T follicular helper cell (primary cell): ENCODE measurements at places on chromosomes 6 and 20.

DNA sequence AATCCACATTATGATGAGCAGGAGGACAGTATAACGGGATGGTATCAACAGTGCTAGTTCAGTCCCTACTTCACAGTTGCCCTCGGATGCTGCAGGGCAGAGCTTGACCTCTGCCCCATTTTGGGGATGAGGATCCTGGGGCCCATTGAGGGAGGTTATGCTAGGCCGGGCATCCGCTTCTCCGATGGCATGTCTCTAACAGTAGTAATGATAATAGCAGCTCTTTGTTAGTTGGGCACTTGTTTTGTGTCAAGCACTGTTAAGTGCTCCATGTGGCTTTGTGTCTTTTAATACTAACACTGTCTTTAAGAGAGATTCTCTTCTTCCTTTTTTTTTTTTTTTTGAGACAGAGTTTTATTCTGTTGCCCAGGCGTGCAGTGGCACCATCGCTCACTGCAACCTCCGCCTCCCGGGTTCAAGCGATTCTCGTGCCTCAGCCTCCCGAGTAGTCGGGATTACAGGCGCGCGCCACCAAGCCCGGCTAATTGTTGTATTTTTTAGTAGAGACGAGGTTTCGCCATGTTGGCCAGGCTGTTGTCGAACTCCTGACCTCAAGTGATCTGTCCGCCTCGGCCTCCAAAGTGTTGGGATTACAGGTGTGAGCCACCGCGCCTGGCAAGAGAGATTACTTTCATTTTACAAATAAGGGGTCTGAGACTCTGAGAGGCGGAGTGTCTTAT is 1.1 kb downstream of the MAPRE1 start:
- no peak for DNase-seq

DNA sequence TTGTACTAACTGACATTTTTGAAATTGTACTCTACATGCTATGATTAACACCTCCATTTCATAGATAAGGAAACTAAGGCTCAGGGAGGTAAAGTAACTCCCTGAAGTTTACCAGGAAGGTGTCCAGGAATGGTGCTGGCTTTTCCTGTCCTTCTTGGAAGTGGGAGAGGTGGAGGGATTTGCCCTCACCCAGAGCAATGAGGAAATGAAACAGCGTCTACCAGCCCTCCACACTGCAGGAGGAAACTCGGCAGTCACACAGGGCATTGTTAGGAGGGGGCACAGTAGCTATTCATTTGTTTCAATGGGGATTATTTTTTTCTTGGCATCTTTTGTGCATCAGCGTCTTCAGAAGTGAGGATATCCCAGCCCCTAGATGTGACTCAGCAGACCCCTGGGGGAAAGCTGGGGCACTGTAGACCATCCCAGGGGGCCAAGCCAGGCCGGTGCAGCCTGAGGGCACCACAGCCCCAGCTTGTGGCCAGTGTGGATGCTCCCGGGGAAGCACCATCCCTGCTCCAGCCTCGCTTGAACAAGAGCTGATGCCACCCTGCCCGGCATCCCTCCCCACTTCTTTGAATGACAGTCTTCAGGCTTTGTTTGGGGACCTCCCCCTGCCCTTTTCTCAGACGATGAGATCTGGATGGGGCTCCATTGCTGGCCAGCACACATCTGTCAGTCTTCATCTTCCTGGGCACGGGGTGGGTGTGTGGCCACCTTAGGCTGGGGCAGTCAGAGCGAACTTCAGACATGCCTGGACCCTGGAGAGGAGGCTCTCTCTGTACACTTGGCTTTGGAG is 224.4 kb upstream of the PMEPA1 start:
- no peak for DNase-seq

- no peak for DNase-seq
These were observed 57.1 kb downstream of the GNAS start for GRCh38 chr20:58909585-58909984.

- no peak for DNase-seq
These were observed 30.1 kb upstream of the CSNK2A1 start for GRCh38 chr20:573414-574296.

GRCh38 chr6:23654745-23655144 is 471.3 kb upstream of the NRSN1 start:
- DNase-seq, result no peak

- DNase-seq, result no peak
These were observed 590 bp downstream of the RNF217 start for GRCh38 chr6:124962639-124963415.

DNA sequence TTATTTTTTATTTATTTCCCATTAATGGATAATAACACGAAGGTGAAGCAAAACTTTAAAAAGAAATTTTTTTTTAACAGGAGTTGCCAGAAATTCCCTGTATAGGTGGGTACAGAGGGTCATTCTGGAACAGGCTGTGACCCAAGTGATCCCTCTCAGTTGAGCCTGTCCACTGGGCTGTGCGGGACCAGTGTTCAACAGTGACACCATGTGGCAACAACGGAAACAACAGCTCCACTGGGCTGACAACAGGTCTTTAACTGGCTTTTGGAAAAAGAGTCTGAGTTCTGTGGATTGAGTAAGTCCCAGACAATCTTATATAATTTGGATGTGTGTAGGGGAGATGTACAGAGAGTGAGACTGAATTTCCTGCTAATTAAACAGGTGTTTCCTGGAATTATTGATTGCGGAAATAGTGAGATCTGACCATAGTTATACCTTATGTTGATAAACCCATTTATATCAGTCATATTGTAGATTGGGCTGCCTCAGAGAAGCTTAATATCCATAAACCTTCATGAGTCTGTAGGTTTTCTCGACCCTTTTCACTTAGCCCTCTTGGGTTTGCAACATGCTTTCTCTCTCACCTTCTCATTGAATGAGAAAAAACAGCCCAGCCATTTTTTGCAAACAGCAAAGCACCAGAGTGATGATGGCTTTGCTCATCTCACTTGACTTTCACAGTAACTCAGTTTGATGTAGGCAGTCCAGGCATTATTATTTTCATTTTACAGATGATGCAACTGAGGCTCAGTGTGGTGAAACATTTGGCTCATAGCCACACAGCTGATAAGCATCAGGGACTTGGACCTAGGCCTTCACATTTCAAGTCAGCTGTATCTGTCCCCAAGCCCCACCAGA is 17.5 kb downstream of the KIAA1755 start:
- no peak for DNase-seq

GRCh38 chr6:37083243-37084138 is 78.0 kb downstream of the FGD2 start:
- DNase-seq, result no peak

DNA sequence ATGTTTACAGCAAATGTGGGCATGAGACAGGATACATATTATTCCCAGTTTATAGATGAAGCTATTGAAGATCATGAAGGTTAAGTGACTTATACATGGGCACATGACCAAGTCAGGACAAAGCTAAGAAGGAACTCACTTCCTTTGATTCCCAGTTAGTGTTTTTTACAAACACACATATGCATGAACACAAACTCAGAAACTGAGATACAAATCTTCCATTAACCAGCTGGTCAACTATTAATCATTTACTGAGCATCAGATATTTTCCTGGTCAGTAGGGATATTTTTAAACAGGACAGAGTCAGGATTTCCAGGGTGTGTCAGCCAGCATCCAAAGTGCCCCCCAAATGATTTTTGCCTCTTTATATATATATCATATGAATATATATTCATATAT is 222.2 kb downstream of the OGFRL1 start:
- DNase-seq, result no peak

GRCh38 chr6:101614774-101615173 is 221.3 kb downstream of the GRIK2 start:
- no peak for DNase-seq

DNA sequence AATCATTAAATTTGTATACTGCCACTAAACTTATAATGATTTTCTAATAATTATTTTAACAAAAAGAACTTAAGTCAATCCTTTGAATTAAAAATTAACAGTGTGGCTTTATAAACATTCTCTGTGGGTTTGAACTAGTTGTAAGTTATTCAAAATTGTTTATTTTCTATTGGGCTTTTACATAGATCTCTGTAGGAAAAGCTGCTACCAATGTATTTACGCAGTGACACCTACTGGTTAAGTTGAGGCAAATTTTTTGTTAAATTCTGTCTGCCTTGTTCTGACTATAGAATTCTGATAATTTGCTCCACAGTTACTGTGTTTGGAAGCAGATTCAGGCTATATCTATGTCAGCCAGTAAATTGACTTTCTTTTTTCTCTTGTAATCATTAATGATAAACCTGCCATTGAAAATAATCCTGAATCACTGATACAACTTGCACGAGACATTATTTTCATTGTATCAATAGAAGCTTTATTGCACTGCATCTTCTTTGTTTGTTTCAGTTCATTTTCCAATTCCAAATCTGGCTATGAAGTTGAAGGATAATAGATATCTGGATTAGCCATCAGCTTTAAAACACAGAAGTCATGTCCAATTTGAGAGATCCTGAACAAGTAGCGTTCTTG is 66.0 kb upstream of the UTRN start:
- DNase-seq, result no peak

DNA sequence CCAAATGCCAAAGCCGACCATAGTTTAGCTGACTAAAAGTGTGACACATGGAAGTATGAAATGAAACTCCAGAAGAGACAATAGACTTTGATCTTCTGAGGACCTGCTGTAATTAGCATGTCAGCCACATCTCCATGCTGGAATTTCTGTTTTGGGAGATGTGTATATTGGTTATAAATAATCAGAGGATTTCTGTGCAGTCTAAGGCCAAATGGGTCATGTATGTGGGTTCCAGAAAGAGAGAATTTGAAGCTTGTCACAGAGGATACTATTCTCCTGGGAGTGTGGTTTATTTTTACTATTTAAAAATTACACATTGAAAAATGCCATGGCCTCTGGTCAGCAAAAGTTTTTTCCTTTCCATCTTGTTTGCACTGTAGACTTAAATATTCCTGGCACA is 405.5 kb upstream of the PLCB4 start:
- DNase-seq, result no peak

- DNase-seq, result no peak
These were observed 11.5 kb downstream of the NQO2 start for GRCh38 chr6:3011158-3011557.

- no peak for DNase-seq
These were observed 182.3 kb downstream of the CDH4 start for GRCh38 chr20:61434341-61434781.

- no peak for DNase-seq
These were observed 128.9 kb upstream of the AKIRIN2 start for GRCh38 chr6:87830907-87831306.
